NCI-H2029 (cell line): ENCODE measurements at places on chromosomes 12 and 14.

DNA sequence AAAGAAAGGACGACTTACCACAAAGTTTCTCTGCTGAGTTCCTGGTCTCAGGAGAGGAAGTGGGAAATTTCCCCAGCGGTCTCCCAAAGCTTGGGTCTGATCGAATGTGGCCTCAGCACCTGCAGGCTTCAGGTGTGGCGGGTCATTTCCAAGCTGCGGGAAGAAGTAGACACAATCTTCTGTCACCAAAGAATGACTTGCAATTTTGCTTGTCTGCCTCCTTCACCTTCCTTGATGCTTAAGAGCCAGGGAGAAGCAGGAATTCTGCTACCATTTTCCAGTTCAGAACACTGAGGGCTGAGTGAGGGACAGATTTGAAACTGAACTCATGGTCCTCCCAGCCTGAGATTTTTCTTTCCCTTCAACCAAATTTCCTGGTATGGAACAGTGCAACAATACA, 87.8 kb downstream of the RIMBP2 start:
- no peak for DNase-seq

DNA sequence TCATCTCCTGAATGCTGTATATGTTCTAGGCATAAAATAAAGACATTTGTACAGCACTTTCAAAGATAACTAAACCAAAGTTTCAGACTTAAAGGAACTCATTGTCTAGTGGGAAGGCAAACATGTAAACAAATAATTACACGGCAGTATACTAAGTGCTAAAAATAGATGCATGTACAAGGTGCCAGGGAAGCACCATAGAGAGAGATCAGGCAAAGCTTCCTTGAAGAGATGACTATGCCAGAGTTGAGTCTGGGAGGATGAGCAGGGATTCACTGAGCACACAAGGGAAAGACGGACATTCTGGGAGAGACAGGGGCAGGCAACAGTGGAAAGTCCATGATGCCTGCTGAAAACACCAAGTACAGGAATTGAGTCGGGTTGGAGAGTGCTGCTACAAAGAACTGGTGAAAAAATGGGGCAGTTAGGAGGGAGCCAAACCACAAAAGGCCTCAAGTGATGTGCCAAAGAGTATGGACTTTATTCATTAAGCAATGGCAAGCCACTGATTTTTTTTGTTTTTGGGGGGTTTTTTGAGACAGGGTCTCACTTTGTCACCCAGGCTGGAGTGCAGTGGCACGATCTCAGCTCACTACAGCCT, 26.8 kb downstream of the ANKS1B start:
- no peak for DNase-seq

- peak; percentile 11 for DNase-seq
Measured at GRCh38 chr14:76386944-76387782, 11.2 kb downstream of the ESRRB start.

GRCh38 chr12:124661341-124661740, 93.9 kb upstream of the NCOR2 start:
- no peak for DNase-seq

- no peak for DNase-seq
Measured at GRCh38 chr12:108129017-108129812, at the start of gene WSCD2. Gene WSCD2, plus strand, starts transcription at chr12:108129288. Its CDS starts 66,545 bp downstream, at chr12:108195833.
